CD4-positive, alpha-beta T cell (primary cell): ENCODE measurements at places on chromosomes 1 and 21. TPM values are rescaled to one million over a fixed set of nuclear protein-coding genes. Genes with fewer than 3 reads are reported as not detected.

The B3GALT6 gene
- total RNA-seq = 5.1 TPM

The SARS1 gene
- total RNA-seq = 131 TPM

The AGBL4 gene
- not detected for total RNA-seq

The GSTM1 gene
- 36.2 TPM for total RNA-seq

DNA sequence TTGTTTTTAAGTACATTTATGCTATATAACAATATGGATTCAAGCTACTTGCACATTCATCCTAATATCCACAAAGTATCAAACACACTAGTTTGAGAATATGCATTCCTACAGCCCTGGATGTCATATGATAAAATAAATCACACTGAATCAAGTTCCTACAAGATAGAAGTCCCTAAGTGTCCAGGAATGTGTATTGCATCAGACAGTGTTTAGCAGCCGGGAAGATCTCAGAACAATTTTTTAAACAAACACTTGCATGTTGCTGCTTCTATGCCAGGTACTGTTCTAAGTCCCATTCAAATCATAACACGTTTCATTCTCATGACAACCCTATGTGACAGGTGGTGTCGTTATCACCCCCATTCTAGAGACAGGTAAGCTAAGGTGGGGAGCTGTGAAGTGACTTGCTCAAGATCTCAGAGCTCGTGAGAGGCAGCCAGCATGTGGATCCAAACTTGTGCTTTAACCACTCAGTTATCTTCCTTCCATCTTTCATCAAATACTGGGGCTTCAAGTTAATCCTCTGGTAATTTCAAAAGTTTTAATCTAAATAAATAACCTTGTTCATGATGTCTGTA, 68.3 kb upstream of the KIF26B start:
- no peaks in the 10 kb centered on the region for H3K4me1 ChIP-seq
- H3K27me3 ChIP-seq = no peaks in the 10 kb centered on the region
- H3K4me3 ChIP-seq = no peak overlapping the region
- no peak for DNase-seq

DNA sequence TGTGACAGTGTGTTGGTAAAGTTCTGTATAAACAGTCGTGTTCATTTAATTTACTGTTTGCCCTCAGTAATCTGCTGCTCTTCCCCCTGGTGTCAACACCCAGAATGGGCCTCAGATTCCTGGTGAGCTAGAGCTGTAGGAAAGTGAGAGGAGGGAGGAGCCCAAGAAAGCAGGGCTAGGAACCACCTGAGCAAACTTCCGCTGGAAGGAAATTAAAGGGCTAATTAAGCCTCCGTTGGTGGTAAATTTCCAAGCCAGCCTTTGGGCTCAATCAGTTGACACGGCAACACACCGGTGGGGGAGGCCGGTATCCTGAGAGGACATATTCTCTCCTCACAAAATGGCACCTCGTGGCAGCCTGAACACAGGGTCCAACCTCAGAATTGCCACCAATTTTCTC, 32.9 kb downstream of the RAB3B start:
- H3K27me3 ChIP-seq = no peaks in the 10 kb centered on the region
- no peaks in the 10 kb centered on the region for H3K36me3 ChIP-seq
- no peak overlapping the region for H3K4me3 ChIP-seq
- no peak for DNase-seq

DNA sequence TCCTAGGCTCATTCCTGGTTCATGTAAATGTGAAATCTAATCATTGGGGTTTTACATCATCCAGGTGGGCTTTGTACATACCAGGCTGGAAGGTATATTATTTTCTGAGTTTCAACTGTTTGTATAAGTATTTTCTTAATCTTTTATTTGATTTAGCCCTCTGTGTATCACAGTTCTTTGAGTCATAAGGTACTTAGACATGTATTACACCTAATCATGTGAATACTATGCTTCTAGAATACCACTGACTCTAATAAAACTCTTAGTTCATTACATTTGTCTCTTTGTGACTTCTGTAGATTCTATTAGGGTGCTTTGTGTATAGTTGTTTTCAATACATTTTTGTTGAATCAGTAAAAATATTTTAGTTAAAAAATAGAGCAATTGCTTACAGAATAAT, 92.8 kb downstream of the ZFYVE9 start:
- H3K4me1 ChIP-seq = no peaks in the 10 kb centered on the region
- no peaks in the 10 kb centered on the region for H3K27me3 ChIP-seq
- no peak for DNase-seq
- H3K36me3 ChIP-seq = peaks cover 2% of the 10 kb centered on the region

- peaks cover 29% of the 10 kb centered on the region for H3K36me3 ChIP-seq
- no peak for DNase-seq
- H3K4me1 ChIP-seq = no peaks in the 10 kb centered on the region
- no peak overlapping the region for H3K27ac ChIP-seq
Measured at GRCh38 chr1:182381962-182382819, 9.4 kb downstream of the GLUL start.

DNA sequence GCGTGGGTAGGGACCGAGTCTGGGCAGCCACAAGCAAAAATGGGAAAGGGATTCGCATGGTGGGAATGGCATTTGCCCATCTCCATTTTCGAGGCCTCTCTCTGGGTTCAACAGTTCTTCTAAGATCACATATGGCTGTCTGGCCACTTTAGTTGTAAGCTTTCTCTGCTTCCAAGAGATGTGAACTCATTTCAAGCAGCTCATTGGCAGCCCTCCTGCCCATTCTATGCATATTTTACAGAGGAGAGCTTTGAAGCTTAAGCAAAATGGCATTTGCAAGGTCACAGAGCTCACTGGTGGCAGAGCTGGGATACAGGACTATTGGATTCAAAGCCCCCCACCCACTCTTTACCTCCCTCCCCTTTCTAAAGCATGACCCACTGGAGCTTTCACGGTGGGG, 93.7 kb downstream of the HHIPL2 start:
- H3K4me1 ChIP-seq = peaks cover 14% of the 10 kb centered on the region
- no peak overlapping the region for H3K27ac ChIP-seq
- H3K4me3 ChIP-seq = no peak overlapping the region
- no peaks in the 10 kb centered on the region for H3K27me3 ChIP-seq
- H3K36me3 ChIP-seq = no peaks in the 10 kb centered on the region
- DNase-seq = no peak
